NK-92 treated with Interleukin-12 subunit alpha and Interleukin-12 subunit beta, amount 100 ng/mL, for 24 hours (cell line): ENCODE measurements at places on chromosomes 4 and X.

GRCh38 chr4:7124689-7125442, 57.0 kb upstream of the GRPEL1 start:
- no peak for DNase-seq

DNA sequence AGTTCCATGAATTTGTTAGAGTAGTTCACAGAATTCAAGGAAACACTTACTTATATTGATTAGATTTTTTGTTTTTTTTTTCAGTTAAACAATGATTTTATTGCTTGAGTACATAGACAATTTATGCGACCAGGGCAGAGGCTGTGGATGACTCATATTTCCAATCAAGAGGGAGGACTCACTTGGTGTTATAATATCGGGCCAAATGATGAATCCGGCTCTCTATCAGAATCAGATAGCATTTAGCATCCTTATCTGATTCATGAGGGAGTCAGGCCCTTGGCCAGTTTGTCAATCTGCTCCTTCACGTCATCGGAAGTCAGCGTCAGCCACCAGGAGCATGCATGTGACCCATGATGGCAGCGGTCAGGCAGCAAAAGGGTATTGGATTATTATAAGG, 82.3 kb upstream of the HUWE1 start:
- no peak for DNase-seq

GRCh38 chr4:70544279-70544868, 26.0 kb downstream of the AMTN start:
- no peak for DNase-seq

GRCh38 chrX:57134702-57135101, 2.5 kb downstream of the SPIN2A start:
- no peak for DNase-seq

DNA sequence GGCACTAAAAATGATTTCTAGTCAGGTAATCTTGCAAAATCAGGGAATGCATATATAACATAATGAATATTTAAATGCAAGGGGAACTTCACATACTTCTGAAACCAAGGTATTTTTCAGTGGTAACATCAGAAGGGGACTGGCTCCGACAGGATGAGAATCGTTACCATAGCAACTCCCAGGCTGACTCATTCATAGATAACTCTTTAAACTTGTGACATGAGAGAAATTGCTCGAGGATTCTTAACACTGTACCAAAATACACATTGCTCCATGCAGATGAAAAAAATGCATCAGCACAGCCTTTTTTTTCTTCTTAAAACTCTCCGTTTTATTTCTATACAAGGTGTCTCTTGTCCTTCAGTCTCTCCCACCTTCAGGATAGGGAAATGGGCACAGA, 114.3 kb downstream of the GABRB1 start:
- no peak for DNase-seq

DNA sequence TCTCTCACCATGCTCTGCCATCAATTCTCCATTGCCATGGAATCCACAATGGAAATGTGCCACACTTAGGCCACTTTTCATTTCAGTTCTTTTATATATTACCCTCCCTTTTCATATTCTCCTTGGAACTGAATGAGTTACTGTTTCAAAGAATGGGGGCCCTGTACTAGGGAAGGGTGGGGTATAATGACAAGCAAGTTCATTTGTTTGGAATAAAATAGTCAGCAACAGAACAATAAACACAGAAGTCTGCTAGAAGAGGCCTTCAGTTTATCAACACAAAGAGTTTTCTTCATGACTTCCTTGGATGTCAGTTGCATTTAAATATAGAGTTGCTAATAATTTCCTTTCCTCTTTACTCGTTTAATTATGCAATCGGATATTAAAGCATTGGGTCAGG, 478.3 kb upstream of the FTHL17 start:
- no peak for DNase-seq

DNA sequence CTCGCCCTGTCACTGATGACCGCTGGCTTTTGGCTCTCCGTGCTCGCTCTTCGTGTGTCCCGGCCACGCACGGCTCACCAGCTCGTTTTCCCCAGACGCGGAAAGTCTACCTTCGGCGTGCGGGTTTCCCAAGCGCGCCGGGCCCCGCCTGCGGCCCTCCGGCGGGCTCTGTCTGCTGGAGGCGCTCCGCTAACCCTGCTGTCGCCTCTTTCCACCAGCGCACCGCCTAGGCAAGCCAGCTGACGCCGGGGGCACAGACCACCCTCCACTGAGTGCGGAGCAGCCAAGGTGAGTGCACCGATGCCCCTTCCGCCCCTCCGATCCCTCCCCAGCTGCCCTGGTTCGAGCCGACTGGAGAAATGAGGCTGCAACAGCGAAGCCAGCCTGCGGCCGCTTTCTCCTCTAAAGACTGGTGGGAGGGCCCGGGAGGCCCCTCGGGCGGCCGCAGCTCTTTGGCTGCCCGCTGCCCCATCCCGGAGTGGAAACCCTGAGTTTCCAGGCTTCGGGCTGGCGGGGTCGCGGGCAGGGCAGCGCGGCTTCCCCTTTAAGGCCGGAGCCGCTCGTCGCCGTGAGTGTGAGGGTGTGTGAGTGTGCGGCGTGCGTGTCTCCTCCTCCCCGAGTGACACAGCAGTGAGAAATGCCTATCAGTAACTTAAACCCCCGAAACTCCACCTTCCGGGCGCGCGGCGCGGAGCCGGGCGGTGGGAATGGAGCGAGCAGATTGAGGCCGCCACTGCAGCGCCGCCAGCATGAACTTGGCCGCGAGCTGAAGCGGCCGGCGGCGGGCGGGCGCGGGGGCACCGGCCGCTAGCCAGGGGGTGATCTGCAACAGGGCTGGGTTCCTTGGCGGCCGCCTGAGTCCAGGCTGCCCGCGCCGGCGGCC, at the start of gene MAMLD1:
Gene MAMLD1, plus strand, starts transcription at position 719 of the 883 bp plus-strand sequence. CDS start 82,200 bp downstream, outside the sequence.
- no peak for DNase-seq

DNA sequence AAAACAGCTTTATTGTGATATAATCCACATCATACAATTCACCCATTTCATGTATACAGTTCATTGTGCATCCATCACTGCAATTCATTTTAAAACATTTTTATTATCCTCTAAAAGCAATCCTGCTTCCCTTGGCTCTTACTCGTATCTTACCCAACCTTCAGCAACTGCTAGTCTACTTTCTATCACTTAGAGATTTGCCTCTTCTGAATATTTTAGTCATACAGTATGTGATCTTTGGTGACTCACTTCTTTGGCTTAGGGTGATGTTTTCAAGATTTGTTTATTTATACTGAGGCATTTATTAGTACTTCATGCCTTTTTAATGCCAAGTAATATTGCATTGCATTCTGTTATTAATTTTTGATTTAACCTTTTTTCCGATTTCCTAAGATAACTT, 15.0 kb upstream of the MSMO1 start:
- DNase-seq, result no peak
